Esophagus squamous epithelium (tissue), 5 donors: ENCODE measurements at places on chromosomes 5 and 9. TPM values are rescaled to one million over a fixed set of nuclear protein-coding genes. Genes with fewer than 3 reads are reported as not detected.

GRCh38 chr9:1292384-1292783, 242.2 kb downstream of the DMRT2 start:
- H3K4me1 ChIP-seq = no peaks in the 10 kb centered on the region
- no peak overlapping the region for H3K27ac ChIP-seq
- H3K4me3 ChIP-seq = no peak overlapping the region
- no peaks in the 10 kb centered on the region for H3K36me3 ChIP-seq
- DNase-seq = no peak

The PPWD1 gene
- total RNA-seq = 31.3 TPM

The OBP2B gene
- not detected for total RNA-seq

GRCh38 chr9:14532456-14533115, 160.6 kb downstream of the ZDHHC21 start:
- no peaks in the 10 kb centered on the region for H3K27me3 ChIP-seq
- DNase-seq = no peak

DNA sequence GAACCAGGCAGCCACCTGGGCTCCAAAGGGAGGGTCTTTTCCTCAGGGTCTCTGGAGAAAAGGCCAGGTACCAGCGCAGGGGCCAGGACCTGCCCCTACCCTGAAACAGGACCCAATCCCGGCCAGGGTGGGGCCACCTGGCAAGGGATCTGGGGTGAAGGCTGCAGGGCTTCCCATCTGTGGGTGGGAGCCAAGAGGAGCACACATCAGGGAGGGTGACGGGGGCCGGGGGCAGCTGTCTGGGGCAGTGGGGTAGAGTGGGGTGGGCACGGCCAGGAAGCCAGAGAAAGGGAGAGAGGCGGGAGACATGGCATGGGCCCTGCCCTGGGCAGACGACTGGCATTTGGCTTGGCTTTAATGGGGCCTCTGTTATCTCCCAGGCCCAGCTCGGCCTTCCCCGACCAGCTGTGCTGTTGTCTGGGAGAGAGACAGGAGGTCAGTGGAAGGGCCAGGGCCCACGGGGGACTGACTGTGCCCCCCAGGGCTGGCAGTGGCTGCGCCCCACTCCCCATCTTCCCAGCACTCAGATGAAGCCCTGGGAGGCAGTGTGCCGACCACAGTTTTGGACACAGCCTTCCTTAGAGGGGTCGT, 57.2 kb upstream of the RNF130 start:
- H3K27me3 ChIP-seq = no peaks in the 10 kb centered on the region
- no peaks in the 10 kb centered on the region for H3K36me3 ChIP-seq
- H3K27ac ChIP-seq = no peak overlapping the region
- no peak for DNase-seq
- no peak overlapping the region for H3K4me3 ChIP-seq

DNA sequence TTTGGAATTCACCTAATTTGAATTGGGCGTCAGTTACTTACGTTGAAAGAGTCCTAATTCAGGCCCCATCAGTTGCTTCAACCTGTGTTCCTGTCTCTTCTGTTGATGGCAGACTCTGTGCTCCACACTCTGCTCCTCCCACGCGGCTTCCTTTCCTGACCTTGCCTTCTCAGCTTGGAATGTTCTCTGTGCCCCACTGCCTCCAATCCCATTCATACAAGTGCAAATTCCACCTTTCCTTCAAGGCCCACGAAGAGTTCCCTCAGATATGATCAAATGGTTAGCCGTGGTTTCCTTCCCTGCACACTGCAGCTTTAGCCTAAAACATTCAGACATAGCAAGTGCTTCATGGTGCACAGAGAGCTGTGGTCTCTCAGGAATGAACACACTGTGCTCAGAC, 65.7 kb downstream of the SREK1 start:
- H3K36me3 ChIP-seq = no peaks in the 10 kb centered on the region
- no peak overlapping the region for H3K27ac ChIP-seq
- H3K27me3 ChIP-seq = no peaks in the 10 kb centered on the region

DNA sequence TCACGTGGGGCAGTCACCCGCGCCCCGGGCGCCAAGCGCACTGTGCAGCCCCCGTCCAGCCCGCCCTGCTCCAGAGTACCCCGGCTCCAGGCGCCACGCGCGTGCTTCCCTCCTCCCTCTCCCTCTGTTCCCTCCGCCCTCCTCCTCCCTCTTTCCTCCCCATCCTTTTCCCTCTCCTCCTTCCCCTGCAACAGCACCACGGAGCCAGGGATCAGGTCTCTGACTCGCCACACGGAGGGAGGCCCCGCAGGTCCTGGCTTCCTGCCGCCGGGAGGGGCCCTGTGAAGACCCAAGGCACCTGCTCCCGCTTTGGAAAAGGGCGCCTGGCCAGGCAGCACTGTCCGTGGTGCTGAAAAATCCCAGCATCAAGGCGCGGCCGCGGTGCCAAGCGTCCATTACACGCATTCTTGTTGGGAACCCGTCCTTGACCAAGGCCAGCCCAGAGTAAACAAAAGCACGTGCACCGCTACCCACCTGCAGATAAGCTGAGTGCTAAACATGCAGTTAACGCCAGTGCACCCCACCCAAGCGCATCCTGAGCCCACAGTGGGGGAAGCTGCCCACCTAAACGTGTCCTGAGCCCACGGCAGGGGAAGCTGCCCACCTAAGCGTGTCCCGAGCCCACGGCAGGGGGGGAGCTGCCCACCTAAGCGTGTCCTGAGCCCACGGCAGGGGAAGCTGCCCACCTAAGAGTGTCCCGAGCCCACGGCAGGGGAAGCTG, 21.7 kb downstream of the SLC6A18 start:
- no peaks in the 10 kb centered on the region for H3K36me3 ChIP-seq
- DNase-seq = no peak
- H3K4me1 ChIP-seq = no peaks in the 10 kb centered on the region

The CTNND2 gene
- not detected for total RNA-seq

- no peak for DNase-seq
- H3K4me1 ChIP-seq = no peaks in the 10 kb centered on the region
- H3K27ac ChIP-seq = no peak overlapping the region
- no peaks in the 10 kb centered on the region for H3K36me3 ChIP-seq
- H3K4me3 ChIP-seq = no peak overlapping the region
- H3K27me3 ChIP-seq = no peaks in the 10 kb centered on the region
Observed at GRCh38 chr5:160076997-160077396, 42.3 kb downstream of the PWWP2A start.

DNA sequence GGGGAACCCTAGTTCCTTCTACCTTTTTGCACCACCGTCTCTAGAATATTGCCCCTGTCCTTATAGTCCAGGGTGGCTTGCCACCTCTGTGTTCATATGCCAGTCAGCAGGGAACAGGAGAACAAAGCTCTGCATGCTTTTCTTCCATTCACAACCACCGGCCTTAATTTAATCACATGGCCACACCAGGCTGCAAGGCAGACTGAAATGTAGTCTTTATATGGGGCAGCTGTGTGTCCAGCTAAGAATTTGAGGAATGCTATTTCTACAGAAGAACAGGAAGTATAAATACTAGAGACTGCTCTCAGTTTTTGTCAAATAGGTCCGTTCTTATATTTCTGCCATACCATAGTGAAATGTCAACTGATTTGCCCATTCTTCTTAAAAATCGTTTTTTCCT, 5.8 kb downstream of the C5orf22 start:
- no peaks in the 10 kb centered on the region for H3K27me3 ChIP-seq
- H3K36me3 ChIP-seq = peaks cover 6% of the 10 kb centered on the region
- H3K4me3 ChIP-seq = no peak overlapping the region
- peaks cover 11% of the 10 kb centered on the region for H3K4me1 ChIP-seq
- no peak for DNase-seq

GRCh38 chr5:97087138-97087537, 55.3 kb downstream of the LIX1 start:
- no peaks in the 10 kb centered on the region for H3K36me3 ChIP-seq
- no peaks in the 10 kb centered on the region for H3K27me3 ChIP-seq
- H3K4me1 ChIP-seq = no peaks in the 10 kb centered on the region
- DNase-seq = no peak
- H3K27ac ChIP-seq = no peak overlapping the region

The SELENOP gene
- 99.4 TPM for total RNA-seq

- no peaks in the 10 kb centered on the region for H3K27me3 ChIP-seq
- H3K36me3 ChIP-seq = no peaks in the 10 kb centered on the region
- DNase-seq = no peak
- no peaks in the 10 kb centered on the region for H3K4me1 ChIP-seq
- H3K27ac ChIP-seq = no peak overlapping the region
Observed at GRCh38 chr5:21199087-21199486, 1211.1 kb upstream of the CDH18 start.
